Activated naive CD4-positive, alpha-beta T cell treated with anti-CD3 and anti-CD28 coated beads, Interleukin-2, amount 10 ng/mL, durations not matched to agents 7 days and 5 days (primary cell): ENCODE measurements at places on chromosomes 3 and 15.

DNA sequence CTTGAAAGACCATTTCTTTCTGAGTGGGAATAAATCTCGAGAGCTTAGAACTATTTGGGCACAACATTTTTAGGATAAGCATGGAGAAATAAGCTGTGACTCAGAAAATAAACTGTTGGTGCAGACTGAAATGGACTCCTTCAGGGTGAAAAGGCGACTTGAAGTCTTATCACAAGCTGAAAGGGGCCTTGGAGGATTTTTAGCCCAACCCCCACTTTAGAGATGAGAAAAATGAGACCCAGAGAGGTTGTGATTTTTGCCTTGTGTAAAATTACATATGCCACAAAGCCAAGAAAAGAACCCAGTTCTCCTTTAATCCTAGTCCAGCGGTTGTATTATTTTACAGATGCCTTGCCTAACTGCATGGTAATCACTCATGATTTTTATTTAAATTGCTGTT, 1.5 kb downstream of the ATP1B3 start:
- DNase-seq, result no peak
- H3K4me3 ChIP-seq, result peak overlapping the region; percentile 88
- peaks cover 18% of the 10 kb centered on the region for H3K36me3 ChIP-seq

DNA sequence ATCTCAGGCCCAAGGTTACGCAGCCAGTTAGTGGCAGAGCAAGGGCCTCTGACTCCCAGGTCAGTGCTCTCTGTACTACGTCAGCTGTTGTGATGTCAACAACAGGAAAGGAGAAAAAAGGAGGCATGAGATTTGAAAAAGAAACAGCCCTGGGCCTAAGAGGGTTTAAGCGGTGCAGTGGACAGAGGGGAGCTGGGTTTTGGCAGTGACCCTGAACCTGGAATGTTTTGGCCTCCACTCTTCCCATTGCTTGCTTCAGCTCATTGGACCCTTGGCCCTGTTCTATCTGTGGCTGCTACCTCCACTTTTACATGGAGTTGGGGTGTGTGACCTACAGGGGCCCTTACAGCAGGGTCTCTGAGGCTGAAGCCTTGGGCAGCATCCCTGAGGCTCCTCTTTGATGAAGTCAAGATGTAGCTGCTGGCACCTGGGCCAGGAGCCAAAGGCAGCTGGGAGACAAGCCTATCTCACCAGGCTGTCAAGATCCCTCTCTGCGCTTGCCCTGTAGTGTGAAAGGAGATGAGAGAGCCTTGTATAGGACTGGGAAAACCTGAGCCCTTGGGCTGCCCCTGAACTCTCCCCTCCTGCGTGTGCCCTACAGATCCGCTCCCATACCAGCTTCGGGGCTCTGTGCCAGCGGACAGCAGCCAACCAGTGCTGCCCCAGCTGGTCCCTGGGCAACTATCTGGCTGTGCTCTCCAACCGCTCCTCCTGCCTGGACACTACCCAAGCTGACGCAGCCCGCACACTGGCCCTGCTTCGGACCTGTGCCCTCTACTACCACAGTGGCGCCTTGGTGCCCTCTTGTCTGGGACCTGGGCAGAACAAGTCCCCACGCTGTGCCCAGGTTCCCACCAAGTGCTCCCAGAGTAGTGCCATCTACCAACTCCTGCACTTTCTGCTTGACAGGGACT, 8.7 kb downstream of the DISP2 start:
- H3K36me3 ChIP-seq, result no peaks in the 10 kb centered on the region
- peak overlapping the region; percentile 74 for H3K4me3 ChIP-seq
- peak overlapping the region; percentile 39 for H3K27ac ChIP-seq
- DNase-seq, result no peak
- peaks cover 55% of the 10 kb centered on the region for H3K27me3 ChIP-seq

GRCh38 chr15:65524226-65524625, 6.0 kb upstream of the HACD3 start:
- no peaks in the 10 kb centered on the region for H3K36me3 ChIP-seq
- no peaks in the 10 kb centered on the region for H3K4me1 ChIP-seq
- H3K27me3 ChIP-seq, result peaks cover 10% of the 10 kb centered on the region
- no peak for DNase-seq

- peaks cover 34% of the 10 kb centered on the region for H3K36me3 ChIP-seq
- H3K27ac ChIP-seq, result peak overlapping the region; percentile 96
- H3K4me1 ChIP-seq, result peaks cover 27% of the 10 kb centered on the region
- H3K4me3 ChIP-seq, result peak overlapping the region; percentile 85
- no peaks in the 10 kb centered on the region for H3K27me3 ChIP-seq
These were observed 555 bp upstream of the RCCD1 start for GRCh38 chr15:90953947-90954711.

DNA sequence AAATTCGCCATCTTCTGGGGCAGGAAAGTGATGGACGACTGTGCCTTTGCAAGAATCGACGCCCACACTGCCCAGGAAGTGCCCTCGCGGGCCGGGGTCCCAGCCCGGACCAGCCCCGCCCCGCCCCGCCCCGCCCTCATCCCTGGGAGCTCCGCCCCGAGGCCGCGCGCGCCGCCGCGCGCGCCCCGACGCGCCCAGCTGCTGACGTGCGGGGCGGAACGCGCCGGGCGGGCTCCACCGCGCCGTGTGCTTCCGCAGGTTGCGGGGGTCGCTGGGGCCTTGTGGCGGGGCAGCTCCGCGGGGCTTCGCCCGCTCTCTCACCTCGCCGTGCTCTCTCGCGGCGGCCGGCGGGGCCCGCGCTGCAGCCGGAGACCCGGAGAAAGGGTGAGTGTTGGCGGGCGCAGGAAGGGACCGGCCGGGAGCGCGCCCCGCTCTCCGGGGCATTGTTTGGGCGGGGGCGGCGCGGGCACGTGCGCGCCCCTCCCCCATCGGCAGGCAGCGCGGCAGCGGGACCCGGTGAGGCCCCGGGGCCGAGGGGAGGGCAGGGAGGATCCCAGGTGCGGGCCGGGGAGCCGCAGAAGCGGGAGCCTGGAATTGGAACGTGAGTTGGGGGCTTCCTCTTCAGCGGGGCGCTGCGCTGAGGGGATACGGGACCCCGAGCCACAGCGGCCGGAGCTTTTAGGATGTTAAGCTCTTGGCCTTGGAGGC, at the start of gene YEATS2:
YEATS2 (plus strand) TSS at position 188 of the 708 bp plus-strand sequence. CDS start 17,366 bp downstream, outside the sequence.
- peaks cover 22% of the 10 kb centered on the region for H3K36me3 ChIP-seq
- peaks cover 41% of the 10 kb centered on the region for H3K4me1 ChIP-seq
- DNase-seq, result peak; percentile 76

GRCh38 chr15:79779746-79780145, 117.1 kb downstream of the MTHFS start:
- peak; percentile 21 for DNase-seq
- no peak overlapping the region for H3K4me3 ChIP-seq
- no peaks in the 10 kb centered on the region for H3K36me3 ChIP-seq
- no peak overlapping the region for H3K27ac ChIP-seq
- H3K4me1 ChIP-seq, result peaks cover 5% of the 10 kb centered on the region

DNA sequence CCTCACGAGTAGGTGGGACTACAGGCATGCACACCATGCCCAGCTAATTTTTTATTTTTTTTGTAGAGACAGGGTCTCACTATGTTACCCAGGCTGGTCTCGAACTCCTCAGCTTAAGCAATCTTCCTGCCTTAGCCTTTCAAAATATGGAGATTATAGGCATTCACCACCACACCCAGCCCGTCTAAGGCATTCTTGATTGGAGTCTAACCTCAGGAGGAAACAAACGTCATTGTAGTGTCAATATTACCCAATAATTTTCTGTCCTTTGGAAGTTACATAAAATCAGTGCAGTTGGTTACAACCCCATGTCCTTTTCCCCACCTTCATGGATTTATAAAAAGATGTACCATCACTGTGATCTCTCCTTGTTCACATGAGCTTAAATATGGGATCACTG, 41.8 kb downstream of the TIMP4 start:
- H3K27ac ChIP-seq, result no peak overlapping the region
- peaks cover 4% of the 10 kb centered on the region for H3K4me1 ChIP-seq
- H3K4me3 ChIP-seq, result no peak overlapping the region

DNA sequence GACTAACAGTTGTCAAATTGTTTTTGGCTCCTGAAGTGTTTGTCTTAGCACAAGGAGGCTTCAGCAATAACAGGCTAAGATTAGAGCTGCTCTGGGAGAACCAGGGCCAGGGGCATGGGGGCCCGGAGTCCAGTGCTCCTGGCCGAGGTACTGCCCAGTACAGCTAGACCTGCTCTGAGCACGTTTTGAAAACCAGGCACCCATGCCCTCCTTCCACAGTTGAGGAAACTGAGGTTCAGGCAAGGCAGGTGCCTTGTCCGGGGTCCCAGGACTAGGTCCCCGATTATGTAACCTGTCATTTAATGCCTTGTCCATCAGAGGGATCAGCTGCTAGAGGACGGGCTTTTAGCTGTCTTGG, 19.2 kb downstream of the KBTBD13 start:
- no peaks in the 10 kb centered on the region for H3K27me3 ChIP-seq
- H3K4me3 ChIP-seq, result no peak overlapping the region
- no peaks in the 10 kb centered on the region for H3K4me1 ChIP-seq
- no peak for DNase-seq

DNA sequence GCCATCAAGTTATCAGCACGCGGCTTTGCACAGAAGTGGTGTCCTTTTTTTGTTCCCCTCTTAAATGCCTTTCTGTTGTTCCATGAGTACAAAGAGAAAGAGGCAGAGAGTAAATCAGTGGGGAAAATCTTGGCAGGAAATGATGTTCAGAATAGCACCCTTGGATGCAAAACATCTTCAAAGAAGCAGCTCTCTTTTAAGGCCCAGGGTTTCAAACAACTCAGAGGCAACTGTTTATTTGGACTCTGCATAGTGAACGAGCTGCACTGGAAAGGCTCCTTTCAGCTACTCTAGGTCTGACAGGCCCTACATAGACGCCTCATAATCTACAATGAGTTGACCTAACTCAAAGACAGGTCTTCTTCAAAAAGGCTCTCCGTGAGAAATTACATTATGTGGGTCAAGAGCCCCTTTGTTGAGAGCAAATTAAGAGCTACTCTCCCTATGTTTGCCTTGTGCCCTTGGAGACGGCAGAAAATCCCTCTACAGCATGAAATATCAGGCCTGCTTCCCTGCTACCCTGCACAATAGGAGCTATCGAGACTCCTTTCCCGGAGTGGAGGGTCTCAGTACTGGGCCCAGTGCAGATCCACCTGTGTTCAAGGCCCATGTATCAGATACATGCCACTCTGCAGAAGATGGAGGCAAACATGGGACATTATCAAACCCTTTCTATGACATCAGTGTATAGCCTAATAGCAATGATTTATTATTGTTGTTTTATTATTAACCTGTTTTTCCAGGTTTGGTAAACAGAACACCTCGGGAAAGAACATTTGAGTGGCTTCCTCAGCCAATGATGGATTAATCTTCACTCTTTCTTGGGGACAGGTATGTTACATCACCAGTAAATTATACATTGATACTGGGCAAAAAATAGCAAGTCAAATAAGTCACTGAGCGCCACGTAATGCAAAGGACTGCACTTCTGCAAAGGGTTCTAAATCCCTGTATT, 53.1 kb downstream of the HEG1 start:
- H3K4me3 ChIP-seq, result no peak overlapping the region
- no peaks in the 10 kb centered on the region for H3K27me3 ChIP-seq
- H3K36me3 ChIP-seq, result peaks cover 82% of the 10 kb centered on the region
- peaks cover 27% of the 10 kb centered on the region for H3K4me1 ChIP-seq

- H3K27ac ChIP-seq, result no peak overlapping the region
- H3K36me3 ChIP-seq, result no peaks in the 10 kb centered on the region
- peaks cover 18% of the 10 kb centered on the region for H3K27me3 ChIP-seq
- no peak for DNase-seq
- H3K4me3 ChIP-seq, result no peak overlapping the region
- no peaks in the 10 kb centered on the region for H3K4me1 ChIP-seq
These were observed 16.4 kb upstream of the SLC35G2 start for GRCh38 chr3:136802481-136802996.

DNA sequence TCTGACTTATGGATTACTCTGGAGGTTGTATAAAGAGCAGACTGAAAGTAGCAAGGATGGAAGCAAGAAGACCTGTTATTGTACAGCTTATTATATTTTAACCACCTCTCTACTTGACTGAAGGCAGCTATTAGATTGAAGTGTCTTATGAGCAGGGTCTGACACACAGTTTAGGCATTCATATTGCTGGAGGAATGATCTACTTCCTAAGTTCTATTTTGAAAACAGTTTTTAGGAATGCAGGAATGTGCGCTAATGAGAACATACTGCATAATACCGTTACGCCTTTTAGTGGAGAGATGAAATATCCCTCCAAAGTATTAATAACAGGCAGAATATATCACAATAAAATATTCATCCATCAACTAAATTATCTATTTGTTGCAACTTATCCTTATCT, 193.3 kb downstream of the ISL2 start:
- no peak overlapping the region for H3K27ac ChIP-seq
- no peak overlapping the region for H3K4me3 ChIP-seq
- H3K4me1 ChIP-seq, result no peaks in the 10 kb centered on the region
- H3K27me3 ChIP-seq, result no peaks in the 10 kb centered on the region
- H3K36me3 ChIP-seq, result no peaks in the 10 kb centered on the region
- no peak for DNase-seq

DNA sequence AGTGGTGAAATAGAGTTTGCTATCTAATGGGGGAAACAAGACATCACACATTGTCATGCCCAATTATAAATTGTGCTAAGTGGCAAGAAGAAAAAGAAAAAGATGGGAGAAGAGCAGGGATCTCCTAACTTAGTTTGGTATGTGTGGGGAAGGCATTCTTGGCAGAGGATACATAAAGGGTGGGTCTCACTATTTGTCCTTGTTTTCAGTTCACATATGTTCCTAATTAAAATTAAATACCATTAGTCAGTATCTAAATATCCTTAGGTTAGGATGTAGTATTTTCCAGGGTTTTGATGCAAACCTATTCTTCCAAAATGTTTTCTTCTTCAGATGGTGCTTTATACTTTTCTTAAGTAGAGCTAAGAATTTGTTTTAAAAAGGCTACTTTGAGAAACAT, 173.7 kb downstream of the B3GALNT1 start:
- peaks cover 8% of the 10 kb centered on the region for H3K27me3 ChIP-seq
- no peak overlapping the region for H3K27ac ChIP-seq
- no peaks in the 10 kb centered on the region for H3K4me1 ChIP-seq
- H3K36me3 ChIP-seq, result no peaks in the 10 kb centered on the region
